ENCODE measurements at places on chromosomes 5 and 9.
A peak's percentile ranks its signal among the peaks of the same experiment; 100 is the strongest.

DNA sequence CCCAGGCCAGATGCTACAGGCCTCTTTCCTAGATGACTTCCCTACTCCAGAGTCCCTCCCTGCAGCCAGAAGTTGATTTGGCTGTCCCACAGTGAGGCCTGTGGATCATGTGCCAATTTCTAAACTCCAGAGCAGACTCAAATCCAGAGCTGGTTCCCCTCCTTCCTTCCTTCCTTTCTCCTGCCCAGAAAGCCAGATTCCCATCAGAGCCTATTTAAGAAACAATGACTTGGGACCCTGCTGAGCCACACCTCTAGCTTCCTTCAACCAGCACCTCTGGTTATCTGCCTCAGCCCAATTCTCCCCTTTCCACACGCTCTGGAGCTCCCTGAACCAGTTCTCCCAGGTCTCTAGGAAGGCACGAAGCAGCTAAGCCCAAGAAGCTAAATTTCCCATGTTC lies 7.2 kb downstream of the FAM219A start:
- no peak for DNase-seq

GRCh38 chr9:37353791-37354190 lies 68.7 kb upstream of the GRHPR start:
- DNase-seq, result no peak

DNA sequence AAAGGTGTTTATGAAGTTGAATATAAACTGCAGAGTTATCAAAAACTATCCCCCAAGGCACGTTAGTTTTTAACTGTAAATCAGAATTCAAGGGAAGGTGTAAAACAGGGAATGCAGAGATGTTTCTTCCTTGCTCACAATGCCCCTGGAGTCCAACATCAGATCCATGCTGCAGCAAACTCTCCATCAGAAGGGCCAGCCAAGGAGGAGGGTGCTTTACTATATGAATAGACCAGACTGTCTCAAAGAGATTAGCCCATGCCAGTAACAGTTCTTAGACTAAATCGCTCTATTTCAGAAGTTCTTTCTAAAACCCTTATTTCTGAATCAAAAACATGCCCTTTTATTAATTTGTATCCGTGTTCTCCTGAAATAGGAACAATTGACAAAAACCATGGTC lies 362.8 kb upstream of the RPS23 start:
- DNase-seq, result peak; percentile 27

GRCh38 chr5:128799945-128800344 lies 165.3 kb upstream of the SLC27A6 start:
- no peak for DNase-seq
